ENCODE measurements at places on chromosomes 1 and 21. TPM values are rescaled to one million over a fixed set of nuclear protein-coding genes. Genes with fewer than 3 reads are reported as not detected.

DNA sequence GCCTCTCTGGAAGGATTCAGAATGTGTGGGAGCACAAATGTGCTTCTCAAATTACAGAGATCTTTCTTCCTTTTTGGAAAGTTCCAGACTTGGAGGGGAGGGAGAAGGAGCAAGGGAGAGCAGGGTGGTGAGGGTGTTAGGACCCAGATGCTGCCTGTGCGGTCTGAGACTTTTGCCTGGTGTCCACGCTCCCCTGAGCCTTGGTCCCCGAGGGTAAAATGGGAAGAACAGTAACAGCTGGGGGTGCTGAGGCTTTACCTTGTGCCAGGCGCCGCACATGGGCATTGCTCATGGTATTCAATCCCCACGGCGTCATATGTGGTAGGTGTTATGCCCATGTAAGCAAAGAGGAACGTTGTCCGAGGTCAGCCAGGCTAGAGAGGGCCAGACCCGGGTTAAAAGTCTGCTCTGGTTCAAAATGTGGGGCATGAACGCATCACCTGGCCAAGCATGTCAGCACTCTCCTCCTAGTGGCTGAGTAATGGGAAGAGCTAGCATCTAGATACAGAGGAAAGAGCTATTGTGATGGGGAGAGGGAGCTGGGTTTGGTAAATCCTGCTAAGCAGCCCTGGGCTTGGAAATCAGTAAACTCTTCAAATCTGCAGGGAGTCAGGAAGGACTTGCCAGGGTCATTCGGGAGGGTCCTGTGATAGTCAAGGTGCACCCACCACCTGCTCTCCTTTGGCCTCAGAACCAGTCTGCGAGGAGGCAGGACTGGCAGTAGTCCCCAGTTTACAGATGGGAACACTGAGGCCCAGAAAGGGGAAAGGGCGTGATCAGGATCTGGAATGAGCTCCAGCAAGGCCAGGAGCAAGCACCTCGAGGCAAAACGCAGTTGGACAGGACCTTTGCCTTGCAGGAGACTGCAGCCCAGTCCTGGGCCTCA, 4.5 kb upstream of the RUNX3 start:
- no peak for DNase-seq

The CLEC20A gene
- not detected for total RNA-seq

The STUM gene
- under 0.01 TPM for total RNA-seq

DNA sequence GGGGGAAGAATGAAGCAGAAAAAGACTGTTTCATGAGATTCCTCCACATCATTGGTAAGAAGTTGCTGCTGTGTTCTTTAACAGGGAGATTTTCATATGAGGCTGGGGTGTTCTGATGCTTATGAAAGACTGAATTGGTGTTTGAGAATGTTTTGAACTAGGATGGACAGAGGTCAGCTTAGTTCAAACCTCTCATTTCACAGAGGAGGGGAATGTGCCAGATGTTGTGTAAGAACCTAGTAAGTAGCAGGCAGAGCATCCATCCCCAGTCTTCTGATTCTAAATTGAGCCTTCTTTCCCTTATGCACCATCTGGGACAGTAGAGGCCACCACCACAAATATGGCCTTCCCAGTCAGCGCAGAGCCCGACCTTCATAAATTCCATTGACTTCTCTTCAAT, 43.7 kb downstream of the SAMD13 start:
- no peak for DNase-seq

DNA sequence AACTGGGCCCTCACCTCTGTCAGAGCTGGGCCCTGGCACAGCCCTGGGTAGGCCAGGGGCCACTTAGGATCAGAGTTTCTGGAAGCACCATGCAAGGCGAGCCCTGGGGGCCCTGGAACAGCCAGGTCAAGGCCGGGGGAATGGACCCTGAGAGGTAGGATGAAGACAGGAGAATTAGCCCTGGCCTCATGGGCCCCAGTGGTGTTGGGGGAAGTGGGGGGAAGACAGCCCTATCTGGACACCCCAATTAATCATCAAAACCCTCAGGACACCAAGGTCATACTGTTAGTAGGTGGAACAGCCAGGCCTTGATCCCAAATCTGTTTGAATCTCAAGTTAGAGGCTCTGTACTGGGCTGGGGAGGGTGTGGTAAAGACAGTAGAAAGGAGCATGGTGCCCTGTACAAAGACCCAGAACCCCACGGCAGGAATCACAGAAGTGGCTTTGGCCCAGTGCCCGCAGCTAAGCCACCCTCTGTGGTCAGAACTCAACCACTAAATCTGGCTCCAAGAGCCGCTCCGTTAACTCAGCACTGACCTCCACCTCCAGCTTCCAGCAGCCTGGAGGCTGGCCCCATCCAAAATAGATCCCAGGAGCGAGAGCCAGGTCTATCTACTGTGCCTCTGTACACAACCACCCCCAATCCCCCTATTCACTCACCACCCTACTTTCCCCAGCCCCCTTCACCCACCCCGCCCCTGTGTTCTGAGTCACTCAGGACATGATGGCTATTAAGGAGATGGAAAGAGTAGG, 14.0 kb upstream of the TRIM63 start:
- no peak for DNase-seq

DNA sequence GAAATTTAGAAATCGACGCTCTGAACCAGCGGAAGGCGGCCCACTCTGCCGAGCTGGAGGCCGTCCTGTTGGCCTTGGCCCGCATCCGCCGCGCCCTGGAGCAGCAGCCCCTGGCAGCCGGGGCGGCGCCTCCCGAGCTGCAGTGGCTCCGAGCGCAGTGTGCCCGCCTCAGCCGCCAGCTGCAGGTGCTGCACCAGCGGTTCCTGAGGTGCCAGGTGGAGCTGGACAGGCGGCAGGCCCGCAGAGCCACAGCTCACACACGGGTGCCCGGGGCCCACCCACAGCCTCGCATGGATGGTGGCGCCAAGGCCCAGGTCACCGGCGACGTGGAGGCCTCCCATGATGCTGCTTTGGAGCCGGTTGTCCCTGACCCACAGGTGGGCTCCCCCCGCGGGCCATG, 47.0 kb upstream of the DIP2A start:
- no peak for DNase-seq
